Psoas muscle (tissue), 8 donors: ENCODE measurements at places on chromosomes 2 and 18. TPM values are rescaled to one million over a fixed set of nuclear protein-coding genes. Genes with fewer than 3 reads are reported as not detected.

The LIMS3 gene
- polyA plus RNA-seq, result 2.5 TPM

DNA sequence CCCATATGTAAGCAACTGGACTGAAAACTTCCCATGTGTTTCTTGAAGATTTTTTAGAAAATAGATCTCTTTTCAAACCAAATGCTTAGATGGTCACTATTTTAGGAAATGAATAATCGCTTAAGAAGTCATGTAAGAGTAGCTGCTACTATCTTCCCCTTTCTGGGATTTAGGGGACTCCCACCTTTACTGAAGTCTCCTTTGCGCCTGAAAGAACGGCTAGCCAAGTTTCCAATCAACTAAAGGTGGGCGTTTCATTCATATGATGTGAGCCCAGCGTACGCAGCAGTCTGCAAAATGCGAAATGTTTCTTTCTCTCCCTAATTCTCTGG lies 1.1 kb downstream of the DIPK1C start:
- DNase-seq, result no peak

GRCh38 chr2:7089898-7090510 lies 172.8 kb downstream of the RNF144A start:
- no peak for DNase-seq

GRCh38 chr2:190978389-190979053 lies 35.5 kb downstream of the STAT1 start:
- no peak for DNase-seq

DNA sequence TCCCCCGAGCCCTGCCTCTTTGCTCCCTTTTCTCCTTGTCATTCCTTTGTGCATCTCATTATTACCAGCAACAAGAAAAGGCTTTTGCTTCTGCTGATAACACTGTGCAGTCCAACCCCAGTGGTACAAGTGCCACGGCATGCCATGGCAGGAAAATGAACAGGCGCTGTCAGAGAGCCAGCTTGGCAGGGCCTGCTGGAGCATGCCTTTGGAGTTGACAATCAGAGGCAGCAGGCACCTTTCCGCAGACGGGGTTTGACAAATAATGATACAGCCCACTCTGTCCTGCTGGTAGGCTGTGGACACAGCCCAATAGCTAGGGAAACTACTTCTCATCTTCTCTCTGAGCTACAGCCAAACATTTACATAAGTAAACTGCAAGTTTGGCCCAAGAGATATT lies 243.9 kb upstream of the LRRTM1 start:
- no peak for DNase-seq

DNA sequence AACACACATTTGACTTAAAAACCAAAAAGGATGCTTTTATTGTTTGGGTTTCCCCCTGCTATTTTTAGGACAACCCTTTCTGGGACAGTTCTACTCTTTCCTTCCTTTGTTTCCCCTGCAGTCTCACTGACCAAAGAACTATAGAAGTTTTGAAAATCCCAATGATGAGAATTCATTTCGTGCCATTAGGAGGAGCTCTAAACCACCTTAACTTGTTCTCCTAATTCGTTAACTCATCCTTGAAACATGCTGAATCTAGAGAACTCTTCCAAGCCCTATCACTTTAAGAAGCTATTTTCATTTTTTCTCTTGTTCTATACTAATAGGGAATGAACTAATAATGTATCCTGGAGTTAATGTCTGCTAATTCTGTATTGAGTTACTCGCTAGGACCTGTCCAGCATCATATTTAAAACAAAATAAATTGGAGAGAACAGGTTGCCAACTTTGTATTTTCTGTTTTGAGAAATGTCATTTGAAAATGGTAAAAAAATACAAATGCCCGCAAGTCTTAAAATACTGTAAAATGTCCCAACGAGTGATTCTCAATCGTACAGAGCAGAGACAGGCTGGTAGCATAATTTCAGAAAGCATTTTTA lies 62.9 kb downstream of the AFTPH start:
- no peak for DNase-seq

DNA sequence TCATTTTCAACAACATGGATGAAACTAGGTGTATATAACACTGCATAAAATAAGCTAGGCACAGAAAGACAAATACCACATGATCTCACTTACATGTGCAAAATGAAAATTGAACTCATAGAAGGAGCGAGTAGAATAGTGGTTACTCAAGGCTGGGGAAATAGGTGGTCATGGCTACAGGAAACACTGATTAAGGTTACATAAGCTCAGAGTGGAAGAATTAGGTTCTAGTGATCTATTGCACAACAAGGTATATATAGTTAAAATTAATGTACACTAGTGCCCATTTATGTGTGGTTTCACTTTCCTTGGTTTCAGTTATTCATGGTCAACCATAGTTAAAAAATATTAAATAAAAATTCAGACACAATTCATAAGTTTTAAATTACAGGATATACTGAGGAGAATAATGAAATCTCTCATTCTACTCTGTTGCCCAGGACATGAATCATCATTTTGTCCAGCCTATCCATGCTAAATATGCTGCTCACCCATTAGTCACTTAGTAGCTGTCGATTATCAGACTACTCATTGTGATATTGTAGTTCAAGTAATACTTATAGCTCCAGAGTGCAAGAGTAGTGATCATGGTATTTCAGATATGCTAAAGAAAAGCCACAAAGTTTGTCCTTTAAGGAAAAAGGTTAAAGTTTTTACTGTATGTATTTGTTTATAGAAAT lies 1530.9 kb upstream of the LRRTM1 start:
- DNase-seq, result no peak

GRCh38 chr2:96209011-96209728 lies 543 bp upstream of the STARD7 start:
- no peak for DNase-seq

The CPS1 gene
- polyA plus RNA-seq, result 0.11 TPM

The MALL gene
- polyA plus RNA-seq, result 4.2 TPM

GRCh38 chr2:50491541-50492476 lies 540.1 kb downstream of the NRXN1 start:
- no peak for DNase-seq

DNA sequence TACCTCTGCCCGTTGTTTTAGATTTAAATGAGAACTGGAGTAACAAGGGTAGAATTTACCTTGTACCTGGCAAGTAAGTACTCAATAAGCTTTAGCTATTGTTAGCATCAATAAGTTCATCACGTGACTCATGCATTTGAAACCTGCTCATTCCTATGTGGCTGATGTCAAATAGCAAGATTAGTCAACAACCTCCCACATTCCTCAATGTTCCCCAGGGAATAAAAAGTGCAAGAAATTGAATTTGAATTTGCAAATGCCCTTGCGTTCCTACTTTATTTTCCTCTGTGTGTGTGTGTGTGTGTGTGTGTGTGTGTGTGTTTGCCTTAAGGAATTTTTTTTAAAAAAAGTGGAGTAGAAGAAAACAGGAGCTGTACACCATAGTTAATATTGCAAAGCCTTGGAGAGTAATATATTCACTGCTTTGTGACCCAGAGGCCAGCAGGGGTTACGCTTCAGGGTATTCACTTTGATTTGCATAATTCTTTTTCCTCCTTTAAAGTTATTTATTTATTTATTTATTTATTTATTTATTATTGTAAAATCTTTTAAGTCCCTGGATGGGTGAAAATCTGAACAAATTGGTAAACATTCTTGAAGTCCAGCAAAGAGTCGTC lies 43.9 kb upstream of the DNAH7 start:
- no peak for DNase-seq

GRCh38 chr2:102120701-102121159 lies 21.8 kb upstream of the IL1R1 start:
- DNase-seq, result no peak

DNA sequence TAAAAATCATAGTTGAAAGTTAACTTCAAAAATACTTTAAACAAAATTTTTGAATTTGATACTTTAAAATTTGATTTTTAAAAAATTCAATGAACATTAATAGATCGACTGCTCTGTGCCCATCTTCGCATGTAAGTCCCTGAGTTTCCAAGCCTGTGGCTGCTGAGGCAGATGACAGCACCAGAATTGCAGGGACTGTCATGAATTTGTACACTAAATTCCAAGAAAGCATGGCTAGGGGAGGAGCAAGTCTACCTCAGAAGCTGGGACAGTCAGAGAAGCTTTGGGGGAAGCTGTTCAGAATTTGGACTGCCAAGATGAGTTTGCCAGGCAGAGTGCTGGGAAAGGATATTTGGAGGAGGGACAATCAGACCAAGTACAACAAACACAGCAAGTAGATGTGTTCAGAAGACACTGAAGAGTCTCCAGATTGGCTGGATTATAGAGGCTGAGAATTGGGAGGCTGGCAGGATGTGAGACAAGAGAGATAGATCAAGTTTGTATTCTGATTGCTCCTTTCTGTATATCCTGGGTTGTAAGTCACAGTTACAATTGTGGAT lies 79.0 kb downstream of the ASXL3 start:
- no peak for DNase-seq

DNA sequence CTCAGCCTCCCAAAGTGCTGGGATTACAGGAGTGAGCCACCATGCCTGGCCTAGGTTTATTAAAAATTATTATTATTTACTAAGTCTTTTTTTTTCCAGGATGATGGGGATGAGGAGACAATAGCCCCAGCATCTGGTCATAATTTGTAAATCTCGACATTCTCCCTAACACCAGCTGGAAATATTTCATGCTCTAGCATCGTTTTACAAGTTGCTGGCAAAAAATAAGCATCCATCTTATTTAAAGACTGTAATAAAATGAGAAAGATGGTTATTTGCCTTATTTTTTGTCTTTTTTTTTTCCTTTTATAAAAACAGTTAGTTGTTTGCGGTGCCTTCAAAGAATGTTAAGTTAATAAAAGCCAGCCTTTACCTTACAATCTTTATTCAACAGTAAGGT lies 56.7 kb downstream of the SF3B1 start:
- DNase-seq, result no peak

- DNase-seq, result no peak
Measured at GRCh38 chr2:173715441-173715840, 249.7 kb downstream of the SP3 start.

The LDLRAD4 gene
- 2.0 TPM for polyA plus RNA-seq

DNA sequence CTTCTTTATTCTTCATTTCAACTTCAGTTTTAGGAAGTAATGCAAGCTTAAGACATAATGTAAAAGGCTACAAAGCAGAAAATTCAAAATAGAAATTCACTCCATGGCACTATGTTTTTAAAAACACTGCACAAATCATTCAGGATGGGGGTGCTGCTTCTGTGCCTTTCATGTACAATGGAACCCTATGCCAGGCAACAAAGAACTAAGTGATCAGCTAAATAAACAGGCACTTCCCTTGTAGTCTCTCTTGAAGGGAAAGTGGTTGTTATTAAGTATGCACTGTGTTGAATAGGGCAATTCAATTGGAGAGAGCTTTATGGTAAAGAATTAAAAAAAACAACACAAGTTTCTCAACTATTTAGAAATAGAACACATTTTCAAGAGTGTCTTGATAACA lies 10.9 kb upstream of the ERBB4 start:
- DNase-seq, result no peak

DNA sequence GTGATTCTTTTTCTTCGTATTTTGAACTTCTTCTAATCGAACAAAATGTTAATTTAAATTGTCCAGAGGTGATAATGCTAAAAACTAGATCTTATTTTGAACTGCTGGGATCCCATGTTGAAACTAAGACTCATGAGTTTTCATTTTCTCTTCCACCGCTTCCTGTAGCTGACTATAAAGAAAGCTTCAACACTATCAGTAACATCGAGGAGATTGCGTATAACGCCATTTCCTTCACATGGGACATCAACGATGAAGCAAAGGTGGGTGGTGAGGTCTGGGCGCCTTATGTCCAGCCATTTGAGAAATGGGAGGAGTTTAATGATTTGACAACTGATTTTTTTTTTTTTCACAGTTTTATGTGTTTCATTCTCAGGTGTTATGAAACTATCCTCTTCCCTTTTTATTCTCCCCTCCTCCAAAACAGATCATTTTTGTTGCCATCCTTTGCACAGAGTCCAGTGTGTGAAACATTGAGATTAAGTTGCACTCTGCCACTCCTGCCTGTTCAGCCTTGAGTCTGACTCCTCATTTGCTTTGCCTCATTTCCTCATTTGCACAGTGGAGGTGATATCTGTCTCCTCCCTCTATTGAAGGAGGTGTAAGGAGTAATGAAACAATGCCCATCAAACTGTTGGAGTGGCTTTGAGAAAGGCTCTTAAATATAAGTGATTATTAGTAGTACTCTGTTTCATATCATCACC lies 13.8 kb downstream of the GRHL1 start:
- no peak for DNase-seq

DNA sequence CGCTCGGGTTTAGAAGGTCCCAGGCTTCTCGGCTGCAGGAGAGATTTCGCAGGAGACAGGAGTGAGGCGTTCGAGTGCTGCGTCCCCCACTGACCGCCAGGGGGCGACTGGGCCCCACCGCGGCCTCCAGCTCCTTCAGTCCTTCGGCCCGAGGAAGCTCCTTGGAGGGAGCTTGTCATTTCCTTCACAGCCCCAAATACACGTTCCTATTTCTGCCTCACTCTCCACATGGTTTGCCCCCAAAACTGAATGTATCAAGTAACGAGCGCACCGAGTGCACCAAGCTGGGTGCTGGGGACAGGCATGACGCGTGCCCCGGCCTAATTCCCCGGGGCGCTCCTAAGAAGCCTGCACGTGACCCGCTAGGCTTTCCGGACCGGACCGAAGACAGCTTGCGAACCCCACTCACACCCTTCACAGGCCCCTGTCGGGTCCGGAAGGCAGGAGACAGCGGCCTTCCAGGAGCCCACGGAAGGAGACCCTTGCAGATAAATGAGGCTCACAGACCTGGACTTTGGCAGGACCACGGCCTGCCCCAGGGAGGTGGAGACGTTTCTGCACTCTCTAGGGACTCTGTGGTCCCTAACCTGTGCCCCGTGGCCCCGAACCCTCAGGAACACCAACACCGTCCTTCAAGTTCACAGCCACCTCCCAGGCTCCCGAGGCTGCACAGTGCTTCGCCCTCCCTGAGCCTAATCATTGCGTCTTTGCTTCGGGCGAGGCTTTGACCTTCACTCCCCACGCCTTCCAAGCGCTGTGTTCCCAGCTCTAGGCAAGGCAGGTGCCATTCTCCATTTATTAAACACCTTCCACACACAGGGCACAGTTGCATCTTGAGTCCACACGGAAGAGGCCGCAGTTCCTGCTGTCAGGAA lies 13.0 kb upstream of the FAHD2A start:
- DNase-seq, result peak; percentile 78

The HOXD10 gene
- 0.03 TPM for polyA plus RNA-seq
